Activated CD8-positive, alpha-beta memory T cell treated with anti-CD3 and anti-CD28 coated beads, Interleukin-2, amount 10 ng/mL, durations not matched to agents 7 days and 5 days (primary cell): ENCODE measurements at places on chromosomes 12 and 14. TPM values are rescaled to one million over a fixed set of nuclear protein-coding genes. Genes with fewer than 3 reads are reported as not detected.

- no peak for DNase-seq
These were observed 24.4 kb downstream of the TUNAR start for GRCh38 chr14:95901054-95901453.

DNA sequence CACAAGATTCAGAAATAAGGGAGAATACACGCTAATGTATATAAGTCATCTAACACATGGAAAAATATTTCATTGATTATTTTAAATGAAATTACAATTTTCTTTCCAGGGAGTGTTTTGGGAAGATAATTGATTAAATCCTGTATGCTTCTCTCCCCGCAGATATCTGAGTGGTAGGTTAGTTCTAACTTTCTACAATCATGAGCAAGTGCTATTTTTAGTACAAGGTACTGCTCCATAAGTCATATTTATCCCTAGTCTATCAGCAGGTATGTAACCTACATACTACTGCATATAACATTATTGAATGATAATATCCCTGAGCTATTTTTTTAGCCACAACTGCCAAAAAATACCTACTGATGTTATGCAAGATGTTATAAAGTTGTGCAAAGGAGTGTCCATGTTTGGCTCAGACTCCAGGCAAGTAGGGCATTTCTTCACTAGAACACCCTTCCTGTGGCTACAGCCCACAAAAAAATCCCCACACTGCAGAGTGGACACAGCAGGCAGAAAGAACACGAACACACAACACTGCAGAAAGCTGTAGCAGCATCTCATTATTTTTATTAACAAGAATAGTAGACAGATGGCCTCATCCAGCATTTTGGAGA is 87.0 kb downstream of the SEC23A start:
- no peak for DNase-seq

GRCh38 chr14:99721792-99722516 is 37.9 kb downstream of the CYP46A1 start:
- DNase-seq, result peak; percentile 33

The HOXC12 gene
- not detected for total RNA-seq

The CLEC2A gene
- total RNA-seq, result not detected

GRCh38 chr14:102490456-102490855 is 19.1 kb downstream of the ANKRD9 start:
- no peak for DNase-seq

GRCh38 chr14:101219896-101220703 is 316.6 kb upstream of the RTL1 start:
- peak; percentile 15 for DNase-seq

The PLCZ1 gene
- total RNA-seq, result not detected

DNA sequence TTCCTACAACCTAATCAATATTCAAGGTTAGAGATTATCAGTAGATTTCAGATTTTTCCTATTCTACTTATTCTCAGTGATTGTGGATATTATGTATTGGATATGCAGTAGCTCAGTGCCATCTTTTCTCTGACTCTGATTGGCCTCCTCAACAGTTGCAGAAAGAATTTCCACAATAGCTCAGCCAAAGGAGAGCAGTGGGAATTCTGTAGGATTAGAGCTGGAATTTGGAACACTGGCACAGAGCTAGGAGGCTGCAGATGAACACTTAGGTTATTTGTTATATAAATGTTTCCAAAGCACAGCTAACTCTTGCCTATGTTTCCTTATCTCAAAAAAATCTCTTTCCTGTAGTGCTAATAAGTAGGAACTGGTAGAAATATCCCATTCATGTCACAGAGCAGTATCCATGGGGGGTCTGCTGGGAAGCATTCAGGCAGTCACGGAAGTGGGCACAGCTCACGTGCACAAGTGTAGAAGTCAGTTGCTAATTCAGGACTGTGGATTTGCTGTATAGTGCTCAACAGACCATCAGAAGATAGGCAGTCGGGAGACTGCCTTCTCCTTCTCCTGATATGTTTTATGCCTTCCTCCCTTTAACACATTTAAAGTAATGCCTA is 116.2 kb upstream of the TMEM260 start:
- DNase-seq, result no peak

DNA sequence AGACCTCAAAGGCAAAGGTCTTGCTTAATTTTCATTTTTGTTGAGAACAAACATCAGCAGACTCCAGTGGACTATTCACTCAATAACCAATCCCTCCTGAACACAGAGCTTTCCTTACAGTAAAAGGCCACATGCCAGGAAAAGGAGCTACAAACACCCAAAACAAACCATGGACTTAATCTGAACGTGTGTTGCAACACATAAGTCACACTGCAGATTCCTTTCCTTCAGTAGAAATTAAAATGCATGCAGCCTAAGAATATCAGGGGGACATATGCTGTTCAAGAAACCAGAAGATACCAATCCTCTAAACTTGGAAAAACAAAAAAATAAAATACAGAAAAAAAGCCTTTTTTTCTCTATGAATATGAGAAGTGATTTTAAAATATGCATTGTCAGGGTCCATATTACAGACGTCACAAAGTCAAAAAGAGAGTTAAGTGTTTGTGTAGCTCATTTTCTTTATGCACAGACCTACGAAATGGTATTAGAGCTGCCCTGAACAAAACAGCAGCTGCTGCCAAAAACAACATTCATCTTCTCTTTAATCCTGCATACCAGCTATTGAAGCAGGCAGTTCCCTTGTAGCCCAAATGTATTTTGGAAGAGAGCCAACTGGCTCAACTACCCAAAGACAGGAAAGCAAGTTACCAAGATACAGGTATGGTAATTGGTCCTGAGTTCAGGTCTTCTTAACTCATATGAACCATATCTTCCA is 26.2 kb downstream of the KITLG start:
- DNase-seq, result no peak

GRCh38 chr12:43143278-43143677 is 408.7 kb downstream of the ADAMTS20 start:
- no peak for DNase-seq

- DNase-seq, result no peak
These were observed 585 bp upstream of the TEAD4 start for GRCh38 chr12:2958432-2959191.

The SYNE3 gene
- 81.6 TPM for total RNA-seq

- DNase-seq, result no peak
These were observed 16.9 kb upstream of the PPP1R1A start for GRCh38 chr12:54605138-54605970.

GRCh38 chr14:35482994-35483515 is 50.9 kb upstream of the INSM2 start:
- no peak for DNase-seq

GRCh38 chr12:39617887-39618286 is 1.7 kb downstream of the ABCD2 start:
- no peak for DNase-seq

GRCh38 chr14:68934066-68934465 is 45.0 kb downstream of the ACTN1 start:
- no peak for DNase-seq

DNA sequence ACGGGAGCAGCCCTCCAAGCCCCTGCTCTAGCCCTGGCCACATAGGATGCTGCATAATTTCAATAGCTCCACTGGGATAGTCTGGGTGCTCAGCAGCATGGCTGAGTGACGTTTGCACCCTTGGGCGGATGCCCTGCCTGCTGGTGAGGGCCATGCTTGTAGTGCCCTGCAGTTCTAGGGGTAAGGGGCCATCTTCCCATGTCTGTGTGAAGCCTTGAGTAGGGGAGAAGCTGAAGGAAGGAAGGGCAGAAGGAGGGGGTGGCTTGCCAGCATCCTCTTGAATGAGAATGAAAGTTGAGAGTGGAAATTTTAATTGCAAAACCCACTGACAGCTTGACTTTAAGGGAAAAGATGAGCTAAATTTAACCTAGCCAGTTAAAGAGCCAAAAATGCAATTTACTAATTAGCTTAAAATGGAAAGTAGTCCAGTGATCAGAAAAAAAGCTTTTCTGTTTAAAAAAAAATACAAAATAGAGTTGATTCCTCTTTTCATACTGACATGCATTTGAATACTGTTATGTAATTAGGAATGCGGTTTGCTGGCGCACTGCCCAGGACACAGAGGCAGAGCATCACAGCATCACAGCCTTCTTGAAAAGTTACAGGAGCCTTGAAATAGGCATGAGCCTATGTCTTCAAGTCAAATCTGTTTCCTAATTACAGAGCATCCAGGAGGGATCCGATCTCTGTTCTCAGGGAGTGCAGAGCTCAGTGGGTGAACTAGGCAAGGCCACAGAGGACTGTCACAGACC is 18.5 kb upstream of the EML1 start:
- no peak for DNase-seq

- DNase-seq, result no peak
These were observed 509 bp downstream of the PGF start for GRCh38 chr14:74954947-74955228.

DNA sequence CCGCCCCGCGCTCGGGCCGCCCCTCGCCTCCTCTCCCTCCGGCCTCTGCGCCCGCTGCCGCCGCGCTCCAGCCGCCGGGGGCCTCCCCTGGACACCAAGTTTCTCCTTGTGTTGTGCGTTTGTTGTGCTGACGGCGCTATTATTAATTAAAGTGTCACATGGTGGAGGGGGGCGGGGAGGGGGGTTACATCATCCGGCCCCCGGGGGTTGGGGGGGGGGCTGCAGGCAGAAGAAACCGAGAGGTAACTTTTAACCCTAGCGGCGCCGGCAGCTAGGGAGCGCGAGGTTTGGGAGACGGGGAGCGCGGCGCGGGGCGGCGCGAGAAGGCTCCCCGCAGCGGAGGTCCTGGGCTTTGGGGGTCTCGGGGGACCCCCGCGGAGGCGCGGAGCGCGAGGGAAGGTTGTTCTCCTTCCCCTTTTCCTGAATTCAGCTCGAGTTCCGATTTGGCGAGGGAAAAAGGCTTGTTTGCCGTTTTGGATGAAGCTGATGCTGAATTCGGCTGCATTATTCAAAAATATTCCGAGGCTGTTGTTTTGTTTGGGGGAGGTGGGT is at the start of gene HRK:
Gene HRK, minus strand, starts transcription at position 117 of the 552 bp plus-strand sequence. CDS start 134 bp downstream, outside the sequence.
- no peak for DNase-seq

DNA sequence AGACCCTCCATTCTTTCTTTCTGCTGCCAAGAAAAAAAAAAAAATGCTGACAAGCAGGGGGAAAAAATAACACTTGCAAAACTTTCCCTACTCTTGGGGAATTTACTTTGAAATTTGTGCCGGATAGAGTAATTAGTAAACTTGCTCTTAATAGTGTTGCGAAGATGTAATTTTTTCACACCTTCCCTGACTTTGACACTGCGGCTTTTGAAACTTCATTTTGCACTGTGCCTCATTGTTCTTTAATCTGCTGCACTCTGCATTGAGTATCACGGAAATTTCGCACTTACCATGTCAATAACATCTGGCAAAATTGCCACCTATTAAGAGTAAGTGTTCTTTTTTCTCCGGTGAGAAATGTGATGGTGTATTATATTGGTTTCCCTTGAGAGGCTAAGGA is 596.1 kb downstream of the VRK1 start:
- no peak for DNase-seq

GRCh38 chr14:51516706-51517395 is 134.9 kb upstream of the FRMD6 start:
- DNase-seq, result no peak

DNA sequence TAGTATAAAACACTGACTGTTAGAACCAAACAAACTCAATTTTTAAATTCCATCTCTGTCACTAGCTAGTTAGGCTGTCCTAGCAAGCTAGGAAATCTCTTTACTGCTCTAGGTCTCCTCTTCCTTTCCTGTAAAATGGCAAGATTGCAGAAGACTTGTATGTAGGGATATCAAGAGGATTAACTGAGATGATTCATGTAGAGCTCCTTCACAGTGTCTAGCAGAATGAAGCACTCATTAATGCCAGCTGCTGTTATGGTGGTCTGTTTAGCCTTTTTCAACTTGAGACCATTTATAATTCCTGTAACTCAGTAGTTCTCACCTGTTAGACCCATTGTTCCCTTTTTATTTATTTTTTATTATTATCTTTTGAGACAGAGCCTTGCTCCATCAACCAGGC is 67.8 kb upstream of the KCNH3 start:
- DNase-seq, result no peak

The ASPG gene
- total RNA-seq, result not detected

DNA sequence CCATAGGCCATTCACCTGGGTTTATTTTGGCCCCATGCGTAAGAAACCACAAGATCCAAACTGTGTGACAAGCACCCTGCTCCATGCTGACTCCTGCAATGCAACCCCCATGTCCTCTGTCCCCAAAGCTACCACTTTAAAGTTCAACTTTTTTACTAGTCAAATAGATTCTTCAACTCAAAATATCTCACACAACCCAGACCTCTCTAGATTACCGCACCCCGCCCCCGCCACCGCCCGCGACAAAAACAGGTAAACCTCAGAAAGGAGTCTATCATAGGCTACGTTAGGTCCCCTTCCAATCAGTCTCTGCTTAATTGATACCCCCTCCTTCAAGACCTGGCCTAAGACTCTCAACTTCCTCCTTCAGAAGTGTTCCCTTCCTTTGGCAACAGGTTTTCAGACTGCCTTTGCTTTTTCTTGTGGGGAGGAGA is 2.2 kb downstream of the ZFP36L1 start:
- peak; percentile 75 for DNase-seq

GRCh38 chr14:94801225-94801624 is 31.3 kb upstream of the GSC start:
- DNase-seq, result no peak

DNA sequence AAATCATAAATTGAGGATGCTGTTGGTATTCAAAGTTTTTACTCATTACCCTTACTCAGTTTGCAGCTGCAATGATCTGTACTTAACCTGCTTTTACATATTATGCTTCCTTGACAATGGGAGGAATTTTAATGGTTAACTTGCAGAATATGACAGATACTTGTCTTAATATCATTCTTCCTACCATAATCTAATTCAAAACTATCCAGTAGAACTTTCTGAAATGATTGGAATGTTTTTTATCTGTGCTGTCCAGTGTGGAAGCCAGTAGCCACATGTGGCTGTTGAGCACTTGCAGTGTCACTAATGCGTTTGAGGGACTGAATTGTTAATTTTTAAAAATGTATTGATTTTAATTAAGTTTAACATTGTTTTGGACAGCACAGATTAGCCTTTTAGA is 23.5 kb downstream of the FGFR1OP2 start:
- no peak for DNase-seq
